ENCODE measurements at places on chromosomes 7 and 10.

DNA sequence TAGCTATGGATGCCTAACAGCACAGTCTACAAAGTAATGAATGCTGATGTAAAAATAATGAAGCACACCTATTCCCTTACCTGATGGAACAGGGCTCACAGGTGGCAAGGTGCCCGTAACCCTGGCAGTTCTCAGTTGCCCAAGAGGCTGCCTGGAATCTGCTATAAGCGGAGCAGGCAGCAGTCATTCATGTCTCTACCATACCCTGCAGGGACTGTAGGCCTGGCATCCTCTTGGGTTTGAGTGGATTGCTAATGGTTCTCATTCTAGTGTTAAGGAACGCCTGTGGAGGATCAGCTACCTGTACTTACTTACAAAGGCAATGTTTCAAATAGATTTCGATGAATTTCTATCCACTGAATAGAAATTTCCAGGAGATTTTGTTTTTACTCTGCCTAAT, 38.4 kb downstream of the BAIAP2L1 start:
- no peak for DNase-seq

- DNase-seq = no peak
Observed at GRCh38 chr10:92757066-92757710, 67.4 kb downstream of the HHEX start.

GRCh38 chr7:105982388-105982787, 19.3 kb downstream of the CDHR3 start:
- no peak for DNase-seq

- no peak for DNase-seq
Observed at GRCh38 chr10:89479771-89480446, 55.5 kb downstream of the SLC16A12 start.

GRCh38 chr10:91127341-91128082, 93.0 kb upstream of the PCGF5 start:
- DNase-seq = no peak

GRCh38 chr7:142983825-142984224, 21.7 kb upstream of the KEL start:
- no peak for DNase-seq

DNA sequence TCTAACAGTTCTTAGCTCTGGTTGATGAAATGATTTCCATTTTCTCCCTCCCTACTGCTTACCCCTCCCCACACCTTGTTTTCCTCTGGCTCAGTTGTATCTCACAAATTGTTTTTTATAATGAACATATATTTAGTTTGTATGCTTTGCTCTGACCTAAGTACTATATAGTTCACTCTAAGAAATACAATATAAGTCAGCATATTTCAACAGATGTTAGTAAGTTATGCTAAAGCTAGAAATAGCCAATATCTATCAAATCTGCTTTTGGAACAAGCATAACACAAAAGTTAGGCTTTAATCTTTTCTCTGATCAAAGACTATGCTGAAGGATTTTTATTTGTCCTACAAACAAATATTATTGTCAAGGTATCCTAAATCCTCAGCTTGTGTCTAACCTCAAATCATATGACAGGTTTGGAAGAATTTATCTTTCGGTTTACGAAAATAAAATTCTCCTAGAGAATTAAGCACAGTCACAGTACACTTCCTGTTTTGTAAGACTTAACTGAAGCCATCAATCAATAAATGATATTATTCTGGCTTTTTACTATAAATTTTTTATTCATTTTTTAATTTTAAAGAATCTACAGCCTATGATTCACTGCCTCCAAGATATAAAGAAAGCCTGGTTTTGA, 67.0 kb downstream of the IMMP2L start:
- DNase-seq = no peak

DNA sequence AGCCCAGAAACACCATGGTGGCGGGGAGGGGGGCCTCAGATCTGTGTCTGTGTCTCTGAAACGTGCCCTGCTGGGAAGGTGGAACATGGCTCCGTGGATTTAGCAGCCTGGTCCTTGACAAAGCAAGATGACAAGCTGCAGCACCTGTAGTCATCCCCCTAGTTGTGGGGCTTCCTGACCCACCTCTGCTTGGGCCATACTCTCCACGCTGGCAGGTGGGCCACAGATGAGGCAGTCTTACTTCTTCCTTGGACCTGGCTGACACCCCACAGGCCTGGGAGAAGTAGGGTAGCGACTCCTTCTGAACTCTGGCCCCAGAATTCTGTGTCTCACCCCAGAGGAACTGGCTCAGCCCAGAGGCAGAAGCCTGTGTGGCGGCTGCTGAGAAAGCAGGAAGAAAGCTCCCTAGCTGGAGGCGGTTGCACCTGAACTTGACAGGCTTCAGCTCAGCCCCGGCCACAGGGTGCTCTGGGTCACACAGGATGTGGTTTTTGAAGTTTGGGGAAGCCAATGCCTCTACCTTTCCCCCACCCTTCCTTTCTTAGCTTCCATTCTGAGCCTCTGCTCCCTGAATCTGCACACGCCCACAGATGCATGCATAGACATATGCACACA, 113.9 kb downstream of the ABLIM1 start:
- peak; percentile 58 for DNase-seq

DNA sequence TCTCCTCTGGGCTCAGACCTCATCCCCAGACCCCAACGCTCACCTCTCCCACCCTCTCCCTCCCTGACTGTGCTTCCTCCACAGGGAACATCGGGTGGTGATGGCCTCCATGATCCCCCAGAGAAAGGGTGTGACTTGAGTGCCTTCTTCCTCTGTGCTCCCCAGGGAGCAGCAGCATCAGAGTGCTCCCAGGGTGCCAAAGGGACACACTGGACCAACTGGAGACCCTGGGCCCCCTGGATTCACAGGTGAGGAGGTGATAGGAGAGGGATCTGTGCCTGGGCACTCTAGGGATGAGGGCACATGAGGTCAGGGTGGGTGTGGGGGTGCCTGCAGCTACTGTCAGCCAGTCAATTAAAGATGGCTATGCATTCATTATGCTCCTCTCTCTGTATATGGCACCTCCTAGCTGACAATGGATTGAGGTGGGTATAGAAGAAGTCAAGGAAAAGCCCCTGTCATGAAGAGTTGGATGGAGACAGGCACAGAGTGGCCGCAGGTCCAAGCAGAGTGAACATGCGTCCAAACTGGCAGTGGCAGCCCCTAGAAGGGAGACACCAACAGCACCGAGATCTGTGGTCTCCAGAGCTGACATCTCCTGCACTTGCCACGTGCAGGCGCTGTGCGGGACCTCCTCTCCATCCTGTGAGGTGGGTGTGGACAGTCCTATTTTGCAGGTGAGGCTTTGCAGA, 15.5 kb upstream of the VOPP1 start:
- DNase-seq = no peak

- DNase-seq = no peak
Observed at GRCh38 chr10:28838908-28839307, 161.6 kb downstream of the BAMBI start.

- DNase-seq = no peak
Observed at GRCh38 chr7:32215697-32216096, 145.5 kb upstream of the PDE1C start.

DNA sequence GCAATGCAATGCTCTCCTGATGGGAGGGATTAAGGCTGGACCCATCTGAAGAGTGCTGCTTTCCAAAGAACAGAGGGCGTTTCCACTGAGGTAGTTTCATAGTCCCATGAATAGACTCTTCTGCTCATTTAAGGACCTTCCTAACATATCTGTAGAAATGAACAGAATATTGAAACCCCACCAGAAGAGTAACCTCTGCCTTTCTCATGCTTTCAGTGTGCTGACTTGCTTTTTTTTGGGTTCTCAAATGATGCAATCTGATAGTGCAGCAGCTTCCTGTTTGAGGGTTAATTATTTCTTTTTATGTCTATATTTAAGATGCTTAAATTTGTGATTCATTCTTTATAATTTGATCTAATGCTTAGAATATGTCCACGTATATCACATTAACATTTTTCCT, 82.2 kb downstream of the GATA3 start:
- no peak for DNase-seq

DNA sequence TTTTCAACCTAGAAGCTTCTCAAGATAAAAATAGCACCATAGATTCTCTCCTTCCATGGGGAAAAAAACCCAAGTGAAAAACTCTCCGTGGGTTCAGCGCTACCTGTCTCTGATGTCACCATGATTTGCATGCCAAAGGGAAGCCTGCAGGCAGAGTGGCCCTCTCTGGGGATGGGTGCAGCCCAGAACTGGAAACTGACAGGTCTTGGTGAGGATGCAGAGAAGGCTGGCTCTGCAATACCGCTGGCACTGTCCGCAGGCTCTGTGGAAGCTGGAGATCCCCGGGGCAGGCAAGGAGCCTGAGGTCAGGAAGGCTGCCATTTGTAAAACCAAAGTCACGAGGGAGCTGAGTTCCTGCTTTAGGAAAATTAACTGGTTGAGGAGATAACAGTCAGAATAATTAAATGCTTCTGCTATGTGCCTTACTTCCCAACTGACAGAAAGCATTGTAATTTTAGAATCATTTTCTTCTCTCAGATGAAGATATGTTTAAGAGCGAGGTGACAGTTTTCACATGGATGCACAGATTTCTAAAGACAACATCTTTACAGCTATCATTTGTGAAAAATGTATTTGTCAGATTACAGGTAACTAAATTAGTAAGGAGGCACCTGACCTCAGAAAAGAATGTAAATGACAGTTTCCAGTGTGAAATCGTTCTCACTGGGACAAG, 731.5 kb upstream of the FZD8 start:
- DNase-seq = no peak
